ENCODE measurements at places on chromosomes 2 and 18.

DNA sequence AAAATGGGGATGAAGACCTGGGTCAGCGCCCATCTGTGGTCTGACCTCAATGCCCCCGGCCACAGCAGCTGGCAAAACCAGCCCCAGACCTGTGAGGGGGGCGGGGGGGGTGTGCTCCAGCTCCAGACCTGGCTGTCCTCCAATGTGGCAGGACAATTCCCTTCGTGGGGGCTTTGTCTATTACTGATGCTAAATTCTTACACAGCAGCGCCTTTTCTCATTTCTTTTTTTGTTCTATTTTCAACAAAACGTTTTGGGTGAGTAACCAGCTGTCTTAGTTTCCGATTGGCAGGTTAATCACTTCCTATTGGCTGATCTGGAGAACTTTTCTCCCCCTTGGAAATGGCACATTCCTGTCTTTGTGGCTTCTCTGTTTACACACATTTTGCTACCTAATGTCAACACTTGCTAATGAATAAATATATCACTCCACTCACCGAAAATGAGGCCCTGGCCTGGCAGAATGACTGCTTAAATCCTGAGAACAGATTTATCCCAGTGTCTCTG lies 4.4 kb downstream of the SMAD7 start:
- DNase-seq, result no peak

- no peak for DNase-seq
These were observed 35.3 kb downstream of the TMEM237 start for GRCh38 chr2:201608021-201608420.

DNA sequence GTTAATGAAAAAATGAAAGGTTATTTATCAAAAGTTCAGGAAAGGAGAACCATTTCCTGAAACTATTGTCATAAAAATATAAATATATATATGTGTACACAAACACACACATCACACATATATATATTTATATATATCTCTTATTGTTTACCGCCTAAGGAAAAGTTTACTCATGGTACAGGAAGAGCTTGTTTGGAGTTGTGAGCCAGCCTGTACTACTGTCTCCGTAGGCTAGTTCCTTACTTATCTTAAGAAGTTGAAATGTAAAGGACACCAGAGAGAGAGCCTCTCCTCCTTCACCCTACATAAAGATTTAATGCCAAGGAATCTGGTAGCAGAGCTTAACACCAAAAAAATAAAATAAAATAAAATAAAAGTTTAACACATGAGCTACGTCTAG lies 19.6 kb downstream of the DSC1 start:
- no peak for DNase-seq

DNA sequence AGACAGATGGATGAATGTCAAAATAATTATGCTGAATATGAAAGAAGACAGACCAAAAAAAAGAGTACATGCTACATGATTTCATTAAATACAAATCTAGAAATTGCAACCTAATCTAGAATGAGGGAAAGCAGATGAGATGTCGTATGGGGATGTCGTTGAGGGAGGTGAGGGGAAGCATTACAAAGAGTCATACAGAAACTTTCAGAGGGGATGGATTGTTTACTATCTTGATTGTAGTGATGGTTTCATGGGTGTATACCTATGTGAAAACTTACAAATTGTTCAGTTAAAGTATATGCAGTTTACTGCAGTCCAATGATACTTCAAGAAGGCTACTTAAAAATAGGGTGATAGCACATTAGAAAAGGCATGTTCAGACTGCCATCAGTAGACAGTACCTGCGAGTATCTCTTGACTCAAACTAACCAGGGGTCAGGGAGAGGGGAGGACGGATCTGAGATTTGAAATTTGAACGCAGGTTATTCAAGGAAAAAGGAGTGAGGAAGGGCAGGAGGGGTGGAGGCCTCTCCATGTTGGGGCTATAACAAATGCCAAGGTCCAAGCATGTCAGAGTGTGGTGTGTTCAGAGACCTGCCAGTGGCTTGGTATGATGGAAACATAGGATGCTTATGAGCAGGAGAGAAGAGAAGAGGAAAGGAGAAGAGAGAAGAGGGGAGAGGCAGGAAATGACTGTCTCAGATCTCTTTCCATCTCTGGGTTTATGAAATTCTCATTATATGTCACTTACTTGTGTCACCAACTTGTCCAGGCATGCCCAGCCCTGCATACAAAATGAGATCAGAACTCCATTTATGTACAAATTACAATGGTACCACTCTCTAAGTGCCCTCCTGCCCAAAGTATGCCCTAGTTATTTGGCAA lies 257.3 kb upstream of the CXCR4 start:
- no peak for DNase-seq

- DNase-seq, result no peak
These were observed 19.7 kb upstream of the RIOK3 start for GRCh38 chr18:23433360-23433759.

DNA sequence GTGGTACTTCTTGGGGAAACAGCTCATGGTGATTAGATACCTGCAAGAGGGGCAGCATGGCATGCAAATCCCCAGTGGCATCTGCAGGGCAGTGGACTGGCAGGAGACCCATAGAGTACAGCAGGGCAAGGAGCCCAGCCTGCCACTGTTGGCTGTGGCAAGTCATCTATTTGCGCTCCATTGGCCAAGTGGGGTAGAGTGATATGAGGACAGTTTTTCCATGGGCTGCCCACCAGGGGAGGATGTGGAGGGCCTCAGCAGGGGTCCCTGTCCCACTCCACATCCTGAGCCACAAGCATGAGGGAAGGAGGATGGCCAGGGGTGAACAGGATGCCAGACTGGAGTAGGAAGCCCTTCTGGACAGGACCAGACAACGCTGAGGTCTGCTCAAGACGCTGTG lies 50.9 kb upstream of the OTOF start:
- DNase-seq, result no peak

DNA sequence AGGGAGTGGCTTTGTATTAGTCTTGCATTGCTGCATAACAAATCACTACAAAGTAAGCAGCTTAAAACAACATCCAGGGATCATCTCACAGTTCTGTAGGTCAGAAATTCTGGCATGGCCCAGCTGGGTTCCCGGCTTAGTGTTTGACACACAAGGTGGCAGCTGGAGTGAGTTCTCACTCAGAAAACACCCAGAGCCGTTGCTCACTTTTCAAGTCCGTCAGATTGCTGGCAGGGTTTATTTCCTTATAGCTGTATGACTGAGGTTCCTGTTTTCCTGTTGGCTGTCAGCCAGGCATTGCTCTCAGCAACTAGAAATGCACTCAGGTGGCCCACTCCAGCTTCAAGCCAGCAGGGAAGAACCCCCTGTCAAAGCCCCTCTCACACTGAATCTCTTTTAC lies 324.1 kb downstream of the CCDC178 start:
- DNase-seq, result no peak

DNA sequence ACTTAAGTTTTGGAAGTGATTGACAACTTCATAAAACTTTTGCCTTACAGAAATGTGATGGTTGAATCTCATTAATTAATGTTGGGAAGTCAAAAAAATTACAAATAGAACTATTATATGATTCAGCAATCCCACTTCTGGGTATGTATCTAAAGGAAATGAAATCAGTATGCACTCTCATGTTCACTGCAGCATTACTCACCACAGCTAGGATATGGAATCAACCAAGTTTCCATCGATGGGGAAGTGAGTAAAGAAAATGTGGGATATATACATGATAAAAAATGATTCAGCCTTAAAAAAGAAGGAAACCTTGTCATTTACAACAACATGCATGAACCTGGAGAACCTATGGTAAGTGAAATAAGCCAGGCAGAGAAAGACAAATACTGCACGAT lies 112.4 kb upstream of the WDR75 start:
- no peak for DNase-seq

GRCh38 chr2:223837287-223838061 lies at the start of gene AP1S3:
Gene AP1S3 (minus strand): TSS chr2:223837582. CDS start chr2:223837450, 132 bp downstream.
- peak; percentile 56 for DNase-seq

DNA sequence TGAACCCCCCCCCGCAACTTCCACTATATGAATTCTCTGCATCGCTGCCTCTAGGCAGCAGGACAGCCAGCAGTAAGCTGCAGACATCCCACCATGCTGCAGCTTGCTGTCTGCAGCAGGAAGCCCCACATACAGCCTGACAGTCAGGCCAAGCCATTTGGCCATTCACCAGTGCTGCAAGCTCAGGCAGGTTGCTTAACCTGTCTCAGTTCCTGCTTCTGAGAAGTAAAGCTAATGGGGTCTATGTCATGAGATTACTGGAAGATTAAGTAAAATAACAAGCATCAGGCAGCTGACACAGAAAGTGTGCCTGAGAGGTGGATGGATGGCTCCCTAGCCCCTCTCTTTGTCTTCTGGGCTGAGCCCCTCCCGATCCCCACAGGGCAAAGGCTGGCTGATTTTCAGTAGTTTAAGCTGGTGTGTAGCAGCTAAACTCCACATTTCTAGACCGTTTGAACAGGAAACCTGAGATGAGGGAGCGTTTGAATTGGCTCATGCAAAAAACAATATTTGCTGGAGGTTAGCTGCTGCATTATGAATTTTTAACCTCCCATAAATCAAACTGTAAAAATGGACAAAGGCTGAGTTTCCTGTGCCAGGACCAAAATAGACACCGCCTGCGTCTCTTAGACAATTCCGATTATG lies 193.8 kb upstream of the ARL4C start:
- no peak for DNase-seq

DNA sequence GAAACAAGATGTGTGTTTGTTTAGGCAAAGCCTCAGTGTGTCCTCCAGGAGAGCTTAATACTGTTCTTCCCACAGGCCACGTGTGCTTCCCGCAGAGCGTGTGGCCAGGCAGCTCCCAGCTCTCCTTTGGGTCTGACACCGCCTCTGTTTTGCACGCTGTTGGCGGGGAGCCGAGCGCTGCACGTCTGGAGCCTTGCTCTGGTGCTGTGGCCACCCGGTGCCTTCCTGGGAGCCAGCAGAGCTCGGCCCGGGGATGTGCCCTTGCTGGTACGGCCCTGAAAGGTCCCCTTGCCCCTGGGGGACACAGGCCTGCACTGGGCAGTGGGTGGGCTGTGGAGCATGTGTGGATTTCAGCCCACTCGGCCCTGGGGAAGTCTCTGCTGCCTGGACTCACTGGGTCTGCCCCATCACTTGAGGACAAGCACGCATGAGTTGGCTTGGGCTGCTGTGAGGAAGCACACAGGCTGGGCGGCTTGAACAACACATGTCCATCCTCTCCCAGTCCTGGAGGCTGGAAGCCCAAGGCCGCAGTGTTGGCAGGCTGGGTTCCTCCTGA lies 160.7 kb upstream of the HDAC4 start:
- no peak for DNase-seq

DNA sequence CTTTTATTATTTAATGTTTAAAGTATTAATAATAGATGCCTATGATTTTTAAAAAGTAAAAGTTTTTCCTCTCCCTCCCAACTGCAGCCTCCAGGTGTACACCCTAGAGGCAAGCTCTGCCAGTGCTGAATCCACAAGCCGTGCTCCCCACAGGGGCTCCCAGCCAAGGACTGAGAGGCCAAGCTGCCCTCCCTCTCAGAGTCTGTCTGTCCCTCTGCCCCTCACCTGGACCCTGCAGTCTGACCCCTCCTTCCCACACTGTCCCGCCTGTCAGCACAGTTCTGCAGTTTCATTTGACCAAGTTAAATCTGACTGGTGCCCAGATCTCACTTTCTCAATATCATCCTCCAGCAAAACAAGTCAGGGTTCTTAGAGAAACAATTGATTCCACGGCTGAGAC lies 14.8 kb upstream of the PROC start:
- no peak for DNase-seq

GRCh38 chr2:160224060-160224459 lies 24.0 kb upstream of the ITGB6 start:
- peak; percentile 16 for DNase-seq

DNA sequence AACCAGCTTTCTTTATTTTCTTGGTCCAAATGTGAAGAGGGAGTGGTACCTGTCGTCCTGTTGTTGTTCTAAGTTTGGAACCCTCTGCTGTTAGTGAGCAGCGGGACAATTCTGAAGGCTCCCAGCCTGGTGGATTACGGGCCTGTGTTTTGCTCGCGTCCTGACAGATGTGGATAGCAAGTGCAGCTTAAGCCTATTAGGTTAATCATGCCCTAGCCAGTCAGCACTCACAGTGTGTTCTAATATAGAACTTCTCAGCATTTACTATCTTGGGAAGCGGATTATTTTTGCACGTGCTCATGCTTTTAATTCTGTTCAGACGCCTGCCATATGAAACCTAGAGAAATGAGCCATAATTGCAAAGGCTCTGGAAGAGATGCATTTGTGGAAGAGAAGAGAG lies at the start of gene PCARE:
Gene PCARE (minus strand): TSS at position 113 of the 400 bp plus-strand sequence. CDS start 262 bp downstream, outside the sequence.
- no peak for DNase-seq

- DNase-seq, result no peak
These were observed 24.6 kb downstream of the AQP12A start for GRCh38 chr2:240716130-240716798.

Data from activated T-helper 9 cell treated with anti-CD3 and anti-CD28 coated beads, Interleukin-2, amount 50 U/mL, for 16 hours (primary cell).